ENCODE measurements at places on chromosomes 3 and 15. TPM values are rescaled to one million over a fixed set of nuclear protein-coding genes. Genes with fewer than 3 reads are reported as not detected.

THBS1 gene
- 171 TPM for total RNA-seq

COLQ gene
- total RNA-seq, result 1.9 TPM

KNG1 gene
- 0.21 TPM for total RNA-seq

GNB4 gene
- 22.6 TPM for total RNA-seq

ELL3 gene
- 1.7 TPM for total RNA-seq

FBXW12 gene
- total RNA-seq, result not detected

TRPM7 gene
- total RNA-seq, result 81.0 TPM

C3orf33 gene
- 2.3 TPM for total RNA-seq

TIGIT gene
- total RNA-seq, result 4.1 TPM

CHRNA5 gene
- 0.52 TPM for total RNA-seq

LRRC31 gene
- not detected for total RNA-seq

DNASE1L3 gene
- 1.6 TPM for total RNA-seq

GATA2 gene
- 2.9 TPM for total RNA-seq

XYLB gene
- 0.63 TPM for total RNA-seq

SKIC8 gene
- 16.6 TPM for total RNA-seq

FSIP1 gene
- total RNA-seq, result 0.94 TPM

PDCD10 gene
- 82.0 TPM for total RNA-seq

KLHL40 gene
- not detected for total RNA-seq

WDR72 gene
- under 0.01 TPM for total RNA-seq

FGD5 gene
- 0.10 TPM for total RNA-seq

FMN1 gene
- 31.2 TPM for total RNA-seq

DUOXA2 gene
- total RNA-seq, result not detected

KLF15 gene
- not detected for total RNA-seq

ST8SIA2 gene
- total RNA-seq, result under 0.01 TPM

AADACL2 gene
- total RNA-seq, result not detected

Measured in mononuclear cell (primary cell).